Fibroblast of the aortic adventitia (primary cell): ENCODE measurements at places on chromosomes 6 and 20. TPM values are rescaled to one million over a fixed set of nuclear protein-coding genes. Genes with fewer than 3 reads are reported as not detected.

GRCh38 chr6:136525586-136526195, 24.5 kb downstream of the MAP7 start:
- DNase-seq, result no peak

- DNase-seq, result peak; percentile 73
Observed at GRCh38 chr20:62359491-62360121, 7.5 kb downstream of the LAMA5 start.

DNA sequence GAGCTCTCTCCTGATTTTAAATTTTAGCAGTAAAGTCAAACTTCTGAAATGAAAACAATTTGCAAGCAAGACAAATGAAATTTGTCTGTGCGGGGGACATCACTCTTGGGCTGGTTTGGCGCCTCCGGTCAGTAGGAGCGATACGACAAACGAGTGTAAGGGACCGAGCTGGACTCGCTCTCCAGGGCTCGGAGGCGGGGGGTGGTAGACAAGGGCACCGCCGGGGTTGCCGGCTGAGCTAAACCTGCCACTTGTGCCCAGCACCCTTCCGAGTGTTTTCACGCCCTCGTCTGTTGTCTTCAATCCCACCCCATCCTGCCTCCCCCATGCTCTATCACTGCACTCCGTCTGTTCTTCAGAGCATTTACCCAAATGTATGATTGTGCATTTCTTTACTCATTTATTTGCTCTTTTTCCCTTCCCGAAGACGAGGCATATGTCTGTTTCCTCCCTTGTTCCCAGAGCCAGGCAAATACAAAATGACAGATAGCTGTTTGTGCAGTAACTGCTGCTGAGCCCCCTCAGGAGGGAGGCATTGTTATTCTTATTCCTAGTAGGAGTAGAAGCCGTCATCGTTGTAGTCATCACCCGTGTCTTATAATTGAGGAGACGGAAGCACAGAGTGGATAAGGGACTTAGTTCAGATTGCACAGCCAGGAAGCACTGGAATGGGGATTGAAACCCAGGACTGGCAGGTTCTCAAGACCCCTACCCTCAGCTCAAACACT, 62.8 kb upstream of the APCDD1L start:
- no peak for DNase-seq

GRCh38 chr6:74519163-74519562, 686.7 kb downstream of the COL12A1 start:
- peak; percentile 59 for DNase-seq

Gene CLPSL1
- not detected in 2 replicates for total RNA-seq

Gene FAM50B
- total RNA-seq, result 6.0 and 7.4 TPM in 2 replicates

Gene SLC35D3
- not detected in 2 replicates for total RNA-seq
